ENCODE measurements at places on chromosomes 16 and 17.

- DNase-seq = no peak
Observed at GRCh38 chr17:73952480-73953205, 250.8 kb upstream of the RPL38 start.

- no peak for DNase-seq
Observed at GRCh38 chr17:59416184-59416583, 84.7 kb downstream of the YPEL2 start.

DNA sequence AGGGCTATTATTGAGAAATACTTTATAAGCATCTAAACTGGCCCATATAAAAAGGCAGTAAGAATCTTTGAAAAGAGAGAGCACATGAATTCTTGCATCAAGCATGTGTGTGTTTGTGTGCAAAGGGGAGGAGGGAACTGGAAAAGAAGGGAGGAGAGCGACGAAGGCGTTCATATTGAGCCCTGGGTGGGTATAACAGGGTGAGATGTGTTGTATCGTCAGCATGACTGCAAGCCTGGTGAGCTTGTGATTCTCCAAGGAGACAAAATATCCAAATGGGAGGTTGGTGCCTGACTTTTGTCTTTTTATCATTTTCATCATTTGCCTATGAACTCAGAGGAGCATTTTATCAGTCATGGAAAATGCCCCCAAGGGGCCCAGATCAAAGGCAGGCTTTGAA is 70.8 kb upstream of the PMFBP1 start:
- no peak for DNase-seq

DNA sequence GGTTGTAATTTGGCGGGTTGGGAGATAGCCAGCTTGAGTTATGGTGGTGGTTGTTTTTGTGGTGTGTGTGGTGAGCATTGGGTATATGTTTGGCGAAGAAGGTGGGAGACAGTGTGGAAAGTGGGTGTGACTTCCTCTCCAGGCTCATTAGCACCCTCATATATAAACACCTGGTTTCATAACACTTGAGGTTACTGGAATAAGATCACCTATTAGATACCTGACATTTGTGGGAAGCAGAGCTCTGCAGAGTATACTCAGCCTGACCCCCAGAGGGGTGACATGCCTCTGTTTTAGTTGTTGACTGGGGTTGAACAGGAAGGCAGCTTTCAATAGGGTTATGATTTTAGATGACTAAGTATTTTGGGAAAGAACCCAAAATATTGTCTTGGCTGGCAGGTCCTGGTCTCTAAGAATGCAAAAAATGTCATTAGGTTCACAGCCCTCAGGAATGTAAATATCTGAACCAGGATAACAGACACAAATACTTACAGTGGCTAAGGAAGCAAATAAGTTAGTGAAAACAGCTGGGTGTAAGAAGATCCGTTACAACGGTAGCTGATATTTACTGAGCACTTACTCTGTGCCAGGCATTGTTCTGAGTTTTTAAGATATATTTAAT is 18.3 kb upstream of the EFCAB13 start:
- DNase-seq = no peak

- DNase-seq = peak; percentile 11
Observed at GRCh38 chr17:8223356-8224126, 13.2 kb upstream of the AURKB start.

- DNase-seq = no peak
Observed at GRCh38 chr17:37142294-37142896, 193.6 kb downstream of the AATF start.

All from stimulated activated CD4-positive, alpha-beta T cell treated with anti-CD3 and anti-CD28 coated beads, Interleukin-1b, Interleukin-23, amount 100 ng/mL, for 1 hour (primary cell).